Upper lobe of left lung (tissue), 6 donors: ENCODE measurements at places on chromosomes 2 and 18. TPM values are rescaled to one million over a fixed set of nuclear protein-coding genes. Genes with fewer than 3 reads are reported as not detected.

DNA sequence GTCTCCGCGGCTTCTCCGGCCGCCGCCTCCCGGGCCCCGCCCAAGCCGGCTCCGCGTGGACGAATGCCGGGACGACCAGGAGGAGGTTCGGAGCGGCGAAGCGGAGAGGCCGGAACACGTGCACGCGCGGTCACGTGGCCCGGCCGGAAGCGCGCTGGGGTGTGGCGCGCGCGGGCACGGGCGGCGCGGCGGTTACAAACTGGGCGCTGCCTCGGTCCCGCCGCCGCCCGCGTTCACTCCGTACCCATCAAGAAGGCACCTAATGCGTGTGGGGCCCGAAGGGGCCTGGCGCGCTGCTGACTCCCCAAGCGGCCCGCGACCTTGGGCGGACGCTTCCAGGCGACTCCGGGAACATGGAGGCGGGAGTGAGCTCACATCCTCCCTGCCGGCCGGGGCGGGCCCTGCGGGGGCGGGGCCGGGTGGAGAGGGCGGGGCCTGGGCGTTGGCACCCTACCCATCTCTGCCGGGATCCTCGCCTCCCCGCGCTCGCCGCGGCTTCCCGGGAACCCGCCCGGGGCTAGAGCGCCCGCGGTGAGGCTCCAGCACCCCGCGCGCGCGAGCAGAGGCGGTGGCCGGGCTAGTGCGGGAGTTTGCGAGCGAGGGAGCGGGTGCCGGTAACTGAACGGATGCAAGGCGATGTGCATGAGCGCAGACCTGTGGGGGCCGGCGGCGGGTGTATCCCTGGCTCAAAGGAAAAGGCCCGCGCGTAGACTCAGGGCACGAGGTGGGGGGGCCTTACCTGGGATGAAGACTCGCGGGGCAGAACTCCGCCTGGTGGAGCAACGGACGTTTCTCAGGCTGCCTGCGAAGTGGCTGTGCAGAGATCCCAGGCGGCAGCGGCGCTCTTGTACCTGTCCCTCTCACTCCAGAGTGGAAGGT is at the start of gene TMEM185B:
Gene TMEM185B, minus strand, starts transcription at position 367 of the 879 bp plus-strand sequence. CDS start 424 bp downstream, outside the sequence.
- peak within 1 kb of the TSS; percentile 76 for H3K4me3 ChIP-seq
- H3K27ac ChIP-seq, result peak within 1 kb of the TSS; percentile 95
- H3K27me3 ChIP-seq, result no peaks in the 10 kb centered on the region
- DNase-seq, result peak; percentile 93

DNA sequence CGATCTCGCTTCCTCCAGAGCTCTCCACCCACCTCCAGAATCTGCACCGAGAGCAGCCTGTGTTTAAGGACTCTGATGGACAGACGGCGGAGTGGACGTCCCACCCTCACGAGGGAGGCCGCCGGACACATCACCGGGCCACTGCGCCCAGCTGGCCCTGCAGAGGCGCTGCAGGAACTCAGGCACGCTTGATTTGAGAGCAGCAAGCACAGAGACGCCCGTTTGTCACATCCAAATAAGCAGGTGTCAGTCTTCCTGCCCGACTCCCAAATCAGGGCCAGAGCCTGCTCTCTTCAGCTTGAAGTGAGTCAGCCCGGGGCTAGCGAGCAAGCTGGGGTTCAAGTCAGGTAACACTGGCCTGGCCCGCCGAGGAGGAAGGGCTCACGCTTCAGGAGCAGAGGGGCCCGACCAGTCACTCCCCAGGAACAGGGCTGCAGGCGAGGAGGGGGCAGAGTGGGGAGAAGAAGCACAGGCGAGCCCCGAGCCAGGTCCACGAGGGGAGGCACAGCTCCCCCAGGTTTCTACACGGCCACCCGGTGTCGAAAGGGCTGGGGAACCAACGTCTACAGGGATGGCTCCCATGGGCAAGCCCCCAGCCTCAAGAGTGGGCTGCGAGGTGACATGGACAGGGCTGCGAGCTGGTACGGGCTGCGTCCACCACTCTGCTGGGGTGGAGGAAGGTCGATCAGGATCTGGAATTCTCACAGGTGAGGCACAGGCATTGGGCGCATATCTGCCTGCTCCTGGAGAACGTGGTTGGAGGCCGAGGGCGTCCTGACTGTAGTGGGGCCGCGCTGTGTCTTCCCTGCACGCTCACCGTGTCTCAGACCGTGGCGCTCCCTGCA is 52.5 kb upstream of the CTDP1 start:
- DNase-seq, result peak; percentile 18
- no peak overlapping the region for H3K27ac ChIP-seq
- no peaks in the 10 kb centered on the region for H3K4me1 ChIP-seq
- H3K4me3 ChIP-seq, result no peak overlapping the region

DNA sequence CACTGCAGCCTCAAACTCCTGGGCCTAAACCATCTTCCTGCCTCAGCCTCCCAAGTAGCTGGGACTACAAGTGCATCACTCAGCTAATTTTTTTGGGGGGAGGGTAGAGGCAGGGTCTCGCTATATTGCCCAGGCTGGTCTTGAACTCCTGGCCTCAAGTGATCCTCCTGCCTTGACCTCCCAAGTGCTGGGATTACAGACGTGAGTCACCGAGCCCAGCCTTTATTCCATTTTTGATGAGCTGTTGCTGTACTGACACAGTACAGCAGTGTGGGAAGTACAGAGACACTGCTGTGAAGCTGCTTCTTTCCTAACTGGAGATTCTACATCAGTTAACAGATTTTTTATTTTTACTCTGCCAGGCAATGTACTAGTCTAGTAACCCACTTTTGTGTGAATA is 18.8 kb downstream of the PTRHD1 start:
- no peak for DNase-seq
- peaks cover 5% of the 10 kb centered on the region for H3K4me1 ChIP-seq
- H3K36me3 ChIP-seq, result no peaks in the 10 kb centered on the region
- no peaks in the 10 kb centered on the region for H3K27me3 ChIP-seq
- H3K27ac ChIP-seq, result no peak overlapping the region
- no peak overlapping the region for H3K4me3 ChIP-seq

DNA sequence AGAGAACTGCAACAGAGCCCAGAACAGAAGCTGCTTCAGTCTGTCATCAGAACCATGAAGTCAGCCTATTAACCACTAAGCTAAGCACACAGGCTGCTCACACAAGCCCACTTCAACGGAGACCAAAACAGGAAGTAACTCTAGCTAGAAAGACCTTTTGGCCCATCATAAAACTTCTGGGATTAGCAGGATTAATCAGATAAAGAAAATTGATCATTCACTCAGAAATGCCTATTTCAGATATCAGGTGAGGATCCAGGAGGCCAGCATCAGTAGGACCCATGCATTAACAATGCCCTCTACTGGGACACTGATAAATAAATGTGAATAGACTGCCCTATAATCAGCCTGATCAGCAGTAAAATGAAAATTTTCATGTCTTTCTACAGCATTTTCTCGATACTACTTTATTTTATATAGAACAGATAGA is 101.4 kb downstream of the WDPCP start:
- no peaks in the 10 kb centered on the region for H3K4me1 ChIP-seq
- H3K27ac ChIP-seq, result no peak overlapping the region
- H3K27me3 ChIP-seq, result no peaks in the 10 kb centered on the region
- no peaks in the 10 kb centered on the region for H3K36me3 ChIP-seq

TRIM43B gene
- not detected for total RNA-seq
